ENCODE measurements at places on chromosomes 12 and 14.

GRCh38 chr12:32516230-32516629, 116.9 kb downstream of the FGD4 start:
- no peak for DNase-seq

DNA sequence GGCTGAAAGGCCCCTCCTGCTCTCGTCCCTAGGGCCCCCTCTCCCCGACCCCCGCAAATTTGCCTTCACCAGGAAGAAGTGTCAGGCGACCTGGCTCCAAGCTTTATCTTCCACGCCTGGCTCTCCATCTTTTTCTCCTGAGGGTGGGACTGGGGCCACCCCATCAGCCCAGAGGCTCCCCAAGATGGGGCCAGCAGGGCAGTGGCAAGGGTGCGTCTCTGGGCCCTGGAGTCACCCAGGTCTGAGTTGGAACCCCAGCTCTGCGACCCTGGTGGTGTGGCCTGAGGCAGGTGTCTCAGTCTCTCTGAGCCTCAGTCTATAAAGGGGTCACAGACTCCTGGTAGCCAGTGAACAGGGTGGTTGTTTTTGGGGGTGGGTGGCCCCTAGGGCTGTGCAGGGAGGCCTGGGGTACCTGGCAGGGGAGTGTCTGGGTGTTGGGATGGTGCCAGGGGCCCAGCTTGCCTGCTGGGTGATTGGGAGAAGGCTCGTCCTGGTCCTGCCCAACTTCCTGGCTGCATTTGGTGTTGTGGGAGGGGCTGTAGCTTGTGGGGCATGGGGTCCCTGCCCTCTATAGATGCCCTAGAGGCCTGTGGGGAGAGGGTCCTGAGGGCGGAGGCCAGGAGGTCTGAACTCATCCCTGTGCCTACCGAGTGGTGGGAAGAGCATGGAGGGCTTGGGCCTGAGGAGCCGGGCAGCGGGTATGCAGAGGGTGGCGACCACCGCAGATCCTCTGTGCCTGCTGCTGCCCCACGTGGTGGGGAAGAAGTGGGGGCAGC, 7.6 kb downstream of the KIF26A start:
- no peak for DNase-seq

GRCh38 chr14:43014338-43014737, 1407.7 kb downstream of the LRFN5 start:
- no peak for DNase-seq

DNA sequence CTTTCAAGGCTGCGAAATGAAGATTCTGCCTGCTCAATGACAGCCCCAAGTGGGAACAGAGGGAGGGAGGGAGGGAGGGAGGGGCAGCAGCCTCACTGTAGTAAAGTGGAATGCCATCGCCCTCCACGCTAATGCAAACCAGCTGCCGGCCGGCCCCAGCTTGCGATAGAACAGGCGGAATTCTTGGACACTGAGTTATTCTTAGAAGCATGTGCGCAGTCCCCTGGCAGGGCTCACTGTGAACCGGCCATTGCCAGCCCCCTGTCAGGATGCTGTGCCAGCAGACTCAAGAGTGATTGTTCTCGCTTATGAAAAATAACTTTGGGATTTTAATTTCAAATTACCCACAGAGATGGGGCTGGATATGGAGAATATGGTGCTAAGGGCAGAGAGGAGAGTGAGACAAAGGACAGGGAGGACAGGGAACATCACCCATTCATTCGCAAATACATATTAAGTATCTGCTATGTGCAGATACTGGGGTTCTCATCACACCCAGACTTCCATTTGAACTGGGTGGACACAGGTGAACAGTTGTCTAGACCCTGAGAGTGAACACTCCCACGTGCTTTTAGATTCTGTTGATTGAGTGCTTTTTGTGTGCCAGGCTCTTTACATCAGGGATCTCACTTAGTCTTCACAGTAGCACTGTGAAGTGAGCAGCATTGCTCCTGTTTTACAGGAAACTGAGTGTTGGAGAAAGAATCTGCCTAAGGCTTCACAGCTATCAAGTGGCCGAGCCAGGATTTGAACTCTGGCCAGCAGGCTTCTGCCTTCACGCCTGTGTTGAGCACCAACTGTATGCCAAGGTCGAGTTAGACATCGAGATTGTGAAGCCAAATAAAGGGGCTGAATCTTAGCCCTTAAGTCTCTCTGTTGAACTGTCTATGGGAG, 192.9 kb downstream of the C12orf75 start:
- no peak for DNase-seq

DNA sequence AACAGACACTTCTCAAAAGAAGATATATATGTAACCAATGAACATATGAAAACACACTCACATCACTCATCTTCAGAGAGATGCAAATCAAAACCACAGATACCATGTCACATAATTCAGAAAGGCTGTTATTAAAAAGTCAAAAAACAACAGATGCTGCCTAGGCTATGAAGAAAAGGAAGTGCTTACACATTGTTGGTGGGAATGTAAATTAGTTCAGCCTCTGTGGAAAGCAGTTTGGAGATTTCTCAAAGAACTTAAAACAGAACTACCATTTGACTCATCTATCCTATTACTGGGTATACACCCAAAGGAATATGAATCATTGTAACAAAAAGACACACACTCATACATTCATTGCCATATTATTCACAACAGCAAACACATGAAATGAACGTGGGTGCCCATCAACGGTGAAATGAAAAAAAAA, 35.1 kb downstream of the EIF2S3B start:
- DNase-seq = no peak

DNA sequence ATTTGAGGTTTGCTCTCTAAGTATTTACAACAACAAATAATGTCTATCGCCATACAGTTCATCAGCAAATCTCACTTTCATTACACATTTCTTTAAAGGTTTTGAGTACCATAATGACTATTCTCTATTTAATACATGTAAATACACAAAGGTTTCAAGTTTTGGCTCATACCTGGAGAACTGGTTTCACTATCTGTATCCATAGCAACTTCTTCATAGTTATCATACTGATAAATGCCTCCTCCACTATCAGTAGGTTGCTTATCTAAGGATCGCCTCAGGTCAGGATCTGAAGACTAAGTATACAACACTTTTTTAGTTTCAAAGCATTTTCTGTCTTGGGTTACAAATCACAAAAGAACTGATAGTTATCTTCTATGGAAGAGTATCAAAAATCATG, 21.4 kb downstream of the ZFC3H1 start:
- no peak for DNase-seq

DNA sequence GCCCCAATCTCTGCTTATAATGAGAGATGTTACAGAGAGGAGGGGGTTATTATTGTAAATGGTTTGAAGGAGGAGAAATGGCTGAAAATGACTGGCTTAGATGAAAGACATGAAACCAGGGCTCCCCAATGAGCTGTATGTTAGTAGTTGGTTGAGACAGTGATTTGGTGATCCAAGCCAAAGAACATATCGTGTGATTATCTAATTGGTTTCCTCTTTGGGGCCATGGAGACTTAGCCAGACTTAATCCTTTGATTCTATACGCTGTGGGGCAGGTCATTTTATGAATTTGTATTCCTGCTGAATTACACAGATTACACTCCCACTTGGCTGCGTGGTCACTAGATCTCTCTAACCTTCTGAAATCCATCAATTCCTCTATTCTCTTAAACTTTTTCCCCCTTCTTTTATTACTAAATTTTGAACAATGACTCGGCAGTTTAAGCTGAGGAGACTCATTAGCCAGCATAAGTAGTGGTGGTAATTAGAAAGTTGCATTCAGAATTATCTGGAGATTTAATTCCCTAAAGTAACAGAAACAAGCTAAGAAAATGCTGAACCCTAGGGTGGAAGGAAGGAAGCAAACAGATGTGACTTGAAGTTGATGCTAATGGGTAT, 5.3 kb downstream of the TTC8 start:
- no peak for DNase-seq

GRCh38 chr12:28938581-28939235, 210.4 kb upstream of the FAR2 start:
- DNase-seq = no peak

DNA sequence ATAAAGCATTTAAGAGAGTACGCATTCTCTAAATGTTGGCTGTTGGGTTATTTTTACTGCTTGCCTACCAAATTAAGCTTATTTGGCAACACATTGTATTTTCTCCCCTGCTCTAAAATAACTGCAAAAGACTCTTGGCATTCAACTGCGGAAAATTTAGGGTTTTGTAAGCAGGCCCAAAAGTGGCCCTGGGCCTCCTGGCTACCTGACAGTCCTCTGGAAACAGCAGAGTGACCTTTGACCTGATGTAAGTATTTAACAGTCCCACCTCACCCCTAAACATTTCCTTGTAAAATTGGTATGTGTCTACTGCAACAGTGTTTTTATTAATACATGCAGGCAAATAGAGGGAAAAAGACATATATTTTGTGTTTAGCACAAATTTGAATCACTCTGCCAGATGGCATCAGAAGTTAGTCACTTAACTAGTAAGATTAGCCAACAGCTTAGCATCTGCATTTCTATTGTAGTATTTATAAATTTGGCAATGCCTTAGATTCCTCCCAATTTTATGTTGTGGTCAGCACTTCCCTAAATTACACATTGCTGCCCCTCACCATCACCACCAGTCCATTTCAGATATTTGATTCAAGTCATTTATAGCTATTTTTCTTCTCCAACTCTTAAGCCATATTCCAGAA, 11.2 kb downstream of the LLPH start:
- no peak for DNase-seq

- no peak for DNase-seq
These were observed 29.6 kb upstream of the CSRP2 start for GRCh38 chr12:76908303-76909017.

GRCh38 chr12:105706973-105707334, 376.5 kb downstream of the C12orf75 start:
- DNase-seq = no peak

GRCh38 chr12:68425998-68426397, 93.8 kb upstream of the MDM1 start:
- no peak for DNase-seq

GRCh38 chr12:43337571-43338444, 214.2 kb downstream of the ADAMTS20 start:
- no peak for DNase-seq

- DNase-seq = no peak
These were observed 10.3 kb upstream of the SERPINA3 start for GRCh38 chr14:94601884-94602391.

DNA sequence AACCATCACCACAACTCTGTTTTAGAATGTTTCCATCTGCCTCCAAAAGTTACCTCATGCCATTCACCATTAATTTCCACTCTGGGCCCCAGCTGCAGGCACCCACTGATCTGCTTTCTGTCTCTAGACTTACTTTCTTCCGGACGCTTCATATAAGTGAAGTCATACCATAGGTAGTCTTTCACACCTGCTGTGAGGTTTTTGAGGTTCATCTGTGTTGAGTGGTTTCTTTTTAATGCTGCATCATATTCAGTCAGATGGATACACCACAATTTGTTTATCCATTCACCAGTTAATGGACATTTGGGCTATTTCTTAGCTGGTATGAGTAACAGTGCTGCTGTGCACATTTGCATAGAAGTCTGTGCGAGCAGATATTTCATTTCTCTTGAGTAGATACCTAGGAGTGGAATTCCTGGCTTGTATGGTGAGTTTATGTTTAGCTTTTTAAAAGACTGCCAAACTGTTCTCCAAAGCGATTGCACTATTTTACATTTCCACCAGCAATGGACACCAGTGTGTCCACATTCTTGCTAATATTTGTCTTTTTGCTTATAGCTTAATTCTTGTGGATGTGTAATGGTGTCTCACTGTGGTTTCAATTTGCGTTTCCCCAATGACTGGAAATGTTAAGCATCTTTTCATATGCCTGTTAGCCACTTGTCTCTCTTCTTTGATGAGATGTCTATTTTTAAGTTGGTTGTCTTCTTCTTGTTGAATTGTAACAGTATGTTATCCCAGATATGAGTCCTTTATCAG, 48.3 kb downstream of the ZFYVE21 start:
- DNase-seq = no peak

DNA sequence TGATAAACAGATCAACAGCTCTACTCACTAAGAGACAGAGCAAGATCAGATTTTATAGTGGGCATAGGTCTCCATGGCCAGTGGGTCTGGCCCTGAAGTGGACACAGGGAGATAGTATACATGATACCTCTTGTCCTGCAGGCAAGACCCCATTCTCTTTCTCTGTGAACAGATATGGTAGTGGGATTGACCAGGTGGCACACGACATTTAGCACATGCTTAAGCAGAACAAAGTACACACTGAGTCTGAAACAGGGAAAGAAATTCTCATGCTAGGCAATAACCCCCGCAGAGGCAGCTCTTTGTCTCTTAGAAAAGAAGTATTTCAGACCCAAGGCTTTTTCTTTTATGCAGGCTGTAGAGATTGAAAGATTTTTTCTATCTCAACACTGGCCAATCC, 1331.2 kb downstream of the FSCB start:
- no peak for DNase-seq

- no peak for DNase-seq
These were observed 68.0 kb upstream of the GALNT9 start for GRCh38 chr12:132397152-132397933.

DNA sequence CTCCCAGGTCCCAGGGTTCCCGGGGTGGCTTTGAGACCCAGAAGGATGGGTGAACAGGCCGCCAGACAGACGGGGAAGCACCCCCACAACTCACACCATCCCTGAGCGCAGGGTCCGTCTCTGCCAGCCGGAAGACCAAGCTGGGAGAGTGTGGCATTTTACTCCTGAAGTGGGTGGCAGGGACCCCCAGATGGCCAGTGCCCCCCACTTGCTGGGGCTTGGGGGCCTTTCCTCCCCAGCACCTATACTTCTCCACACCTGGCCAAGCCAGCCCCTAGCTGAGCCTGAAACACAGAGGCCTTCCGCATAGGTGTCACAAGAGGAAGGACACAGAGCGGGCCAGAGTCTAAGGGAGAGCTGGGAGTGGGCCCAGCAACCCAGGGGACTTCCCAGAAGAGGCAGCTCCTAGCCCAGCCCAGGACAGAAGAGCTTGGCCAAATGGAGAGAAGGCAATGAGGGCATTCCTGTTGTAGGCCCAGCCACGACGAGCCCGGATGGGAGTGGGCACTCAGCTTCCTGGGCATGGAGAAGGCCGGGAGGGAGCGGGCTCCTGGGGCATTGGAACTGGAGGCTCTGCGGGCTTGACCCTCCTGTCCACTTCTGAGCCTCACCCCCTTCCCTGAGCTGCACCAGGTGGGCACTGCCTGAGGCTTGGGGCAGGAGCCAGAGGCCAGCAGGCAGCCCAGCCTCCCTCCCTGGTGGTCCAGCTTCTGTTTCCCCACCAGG, 3.3 kb downstream of the AHNAK2 start:
- DNase-seq = no peak

GRCh38 chr12:38905480-38906351, at the start of gene CPNE8:
Gene CPNE8 (minus strand): TSS chr12:38905591. CDS start chr12:38905534, 57 bp downstream.
- DNase-seq = no peak

DNA sequence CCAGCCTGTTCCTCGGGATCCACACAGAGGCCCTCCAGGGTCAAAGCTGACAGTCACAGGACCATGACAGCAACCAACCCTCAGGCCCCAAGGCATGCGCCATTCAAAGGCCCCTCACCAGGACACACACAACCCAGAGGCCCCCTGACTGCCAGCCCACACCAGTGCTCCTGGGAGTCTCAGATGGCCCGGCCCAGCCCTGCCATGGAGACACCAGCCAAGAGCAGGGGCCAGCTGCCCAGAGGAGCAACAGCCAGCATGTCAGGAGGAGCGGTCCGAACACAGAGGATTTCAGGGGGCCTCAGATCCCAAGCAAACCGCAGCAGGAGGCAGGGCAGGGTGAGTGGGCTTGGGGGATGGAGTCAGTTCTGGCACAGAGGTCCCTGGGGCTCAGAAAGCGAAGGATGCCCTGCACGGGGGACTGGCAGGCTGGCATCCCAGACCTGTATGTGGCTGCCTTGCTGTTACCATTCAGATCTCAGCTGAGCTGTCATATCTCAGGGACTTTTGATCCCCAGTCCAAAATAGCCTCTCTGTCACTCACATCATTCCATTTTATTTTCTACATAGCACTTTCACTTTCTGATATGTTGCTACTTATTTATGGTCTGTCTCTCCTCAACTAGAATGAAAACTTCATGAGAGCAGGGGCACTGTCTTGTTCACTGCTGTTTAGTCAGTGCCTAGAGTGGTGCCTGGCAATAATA, 4.8 kb downstream of the TMEM229B start:
- no peak for DNase-seq

All from stimulated activated CD8-positive, alpha-beta memory T cell treated with anti-CD3 and anti-CD28 coated beads, Interleukin-7, amount 100 ng/mL, for 1 hour (primary cell).